Glutamatergic neuron (in vitro differentiated cells): ENCODE measurements at places on chromosomes 2 and 18. TPM values are rescaled to one million over a fixed set of nuclear protein-coding genes. Genes with fewer than 3 reads are reported as not detected.

DNA sequence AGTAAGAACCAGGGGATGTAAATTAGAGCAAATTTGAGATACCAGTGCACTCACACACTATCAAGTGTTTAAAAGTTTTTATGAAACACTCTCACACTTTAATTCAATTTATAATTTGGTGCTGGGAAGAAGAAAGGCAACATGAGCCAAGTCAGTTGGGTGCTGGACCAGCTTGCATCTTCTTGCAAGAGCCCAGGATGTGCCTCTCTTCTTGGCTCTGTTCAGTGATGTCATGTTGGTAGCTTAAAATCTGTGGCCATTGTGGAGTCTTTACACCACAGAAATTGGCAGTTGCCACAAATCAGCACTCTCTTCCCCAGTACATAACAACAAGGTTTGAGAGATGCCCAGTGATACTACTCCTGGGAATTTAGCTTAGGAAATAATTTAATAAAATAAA is 38.2 kb downstream of the IL1R2 start:
- no peak for DNase-seq

DNA sequence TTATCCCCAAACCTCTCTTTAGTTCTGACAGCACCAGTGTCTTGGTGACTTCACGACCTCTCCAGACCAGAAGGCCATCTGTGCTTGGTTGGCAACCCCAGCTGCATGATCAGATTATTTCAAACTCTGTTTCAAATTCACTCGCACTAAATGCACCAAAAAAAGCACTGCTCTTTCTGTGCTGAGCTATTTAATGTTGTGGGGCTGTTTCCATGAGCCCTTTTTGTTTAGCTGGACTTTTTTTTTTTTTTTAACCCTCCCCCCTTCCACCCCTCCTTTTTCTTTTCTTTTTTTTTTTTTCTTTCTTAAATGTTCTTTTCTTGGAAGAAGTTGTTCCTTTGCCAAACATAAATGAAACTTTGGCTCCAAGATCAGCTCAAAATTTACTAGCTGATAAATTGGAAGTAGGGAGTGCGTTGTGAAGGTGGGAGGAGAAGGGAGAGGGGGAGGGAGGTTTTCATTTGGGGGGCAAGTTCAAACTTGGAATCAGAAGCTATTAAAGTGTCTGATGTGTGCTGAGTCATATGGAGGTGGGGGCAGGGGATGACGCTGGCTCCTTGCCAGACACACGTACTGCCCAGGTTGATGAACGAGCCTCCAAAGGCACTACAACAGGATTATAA is 543.0 kb upstream of the TNP1 start:
- DNase-seq = no peak

- no peak for DNase-seq
Observed at GRCh38 chr18:42255908-42256765, 301.1 kb downstream of the PIK3C3 start.

Gene SERPINB7
- not detected for total RNA-seq

DNA sequence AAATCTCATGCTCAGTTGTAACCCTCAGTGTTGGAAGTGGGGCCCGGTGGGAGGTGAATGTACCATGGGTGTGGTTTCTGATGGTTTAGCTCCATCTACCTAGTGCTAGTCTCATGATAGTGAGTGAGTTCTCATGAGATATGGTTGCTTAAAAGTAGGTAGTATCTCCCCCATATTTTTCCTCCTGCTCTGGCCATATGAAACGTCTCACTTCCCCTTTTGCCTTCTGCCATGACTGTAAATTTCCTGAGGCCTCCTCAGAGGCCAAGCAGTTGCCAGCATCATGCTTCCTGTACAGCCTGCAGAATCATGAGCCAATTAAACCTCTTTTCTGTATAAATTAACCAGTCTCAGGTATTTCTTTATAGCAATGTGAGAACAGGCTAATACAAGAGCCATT is 62.8 kb upstream of the RNF152 start:
- DNase-seq = no peak

DNA sequence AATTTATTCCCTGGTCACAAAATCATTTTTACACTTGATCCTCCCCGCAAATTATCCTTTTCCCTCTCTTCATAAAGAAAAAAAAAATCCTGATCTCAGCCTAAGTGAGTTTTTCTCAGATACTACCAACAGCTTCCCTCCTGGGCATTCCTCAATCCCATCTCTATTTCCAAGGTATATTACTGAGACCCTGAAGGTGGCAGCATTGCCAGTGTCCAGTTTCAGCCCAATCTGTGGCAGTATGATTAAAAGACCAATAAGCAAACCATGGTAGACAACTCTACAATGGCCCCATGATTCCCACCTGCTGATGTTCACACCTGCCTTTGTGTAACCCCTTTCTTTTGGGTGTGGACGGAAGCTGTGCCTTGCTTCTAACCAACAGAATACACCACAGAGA is 45.1 kb downstream of the CCDC93 start:
- no peak for DNase-seq

Gene METAP1D
- 5.1 TPM for total RNA-seq

Gene VPS4B
- 44.5 TPM for total RNA-seq

Gene IGFBP2
- 208 TPM for total RNA-seq

GRCh38 chr2:233997707-233998106 is 52.8 kb upstream of the SPP2 start:
- no peak for DNase-seq

DNA sequence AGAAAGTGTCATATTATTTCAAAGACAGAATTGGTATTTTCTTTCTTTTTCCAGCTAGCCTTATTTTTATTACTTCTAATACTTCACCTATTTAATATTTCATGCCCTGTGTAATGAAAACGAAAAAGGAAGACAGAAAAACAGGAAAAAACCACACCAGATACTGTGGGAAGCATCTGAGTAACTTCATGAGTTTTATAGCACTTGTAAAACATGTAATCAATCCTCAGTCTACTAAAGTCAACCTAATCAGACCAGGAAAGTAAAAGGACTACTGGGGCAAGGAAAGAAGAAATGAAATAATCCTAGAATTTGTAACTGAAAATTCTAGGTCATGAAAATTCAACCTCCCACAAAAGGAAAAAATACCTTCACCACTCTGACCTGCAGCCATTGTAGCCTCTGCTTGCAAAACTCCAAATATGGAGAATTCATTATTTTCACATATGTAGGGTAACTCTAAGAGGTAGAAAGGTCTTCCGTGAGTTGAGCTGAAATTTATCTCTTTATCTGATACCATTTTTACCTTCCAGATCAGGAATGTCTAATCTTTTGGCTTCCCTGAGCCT is 34.7 kb upstream of the STRN start:
- DNase-seq = no peak

- peak; percentile 39 for DNase-seq
Observed at GRCh38 chr2:229715895-229716507, 1.6 kb upstream of the DNER start.

- peak; percentile 41 for DNase-seq
Observed at GRCh38 chr2:147197754-147198483, 646.9 kb upstream of the ACVR2A start.

Gene SCLY
- total RNA-seq = 44.0 TPM

GRCh38 chr2:204344119-204344518 is 201.2 kb upstream of the PARD3B start:
- no peak for DNase-seq

Gene SLC4A3
- 24.4 TPM for total RNA-seq

- no peak for DNase-seq
Observed at GRCh38 chr2:111037128-111037527, 83.6 kb upstream of the BCL2L11 start.

Gene SERPINB11
- total RNA-seq = not detected

DNA sequence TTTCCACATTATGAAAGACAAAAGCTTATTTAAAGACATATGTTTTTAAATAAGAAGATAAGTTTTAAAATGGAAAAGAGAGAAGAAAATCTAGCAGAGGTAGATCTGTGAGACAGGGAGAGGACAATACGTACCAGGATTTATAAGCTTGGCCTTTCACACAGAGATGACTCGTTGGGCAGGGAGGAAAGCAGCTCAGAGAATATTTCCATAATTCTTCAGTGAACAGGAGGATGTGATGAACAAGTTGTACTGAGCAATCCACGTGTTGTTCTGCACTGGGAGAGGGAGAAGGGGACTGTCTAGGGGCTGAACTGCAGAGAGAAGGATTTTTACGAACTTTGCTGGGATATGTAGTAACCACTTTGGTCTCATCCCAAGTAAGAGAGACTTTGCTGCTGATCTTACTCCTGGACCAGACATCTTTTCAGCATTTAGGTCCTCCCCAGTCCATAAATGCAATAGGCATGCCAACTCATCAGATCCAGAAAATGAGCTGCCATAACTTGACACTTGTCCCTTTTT is 162.5 kb upstream of the SETBP1 start:
- DNase-seq = no peak

DNA sequence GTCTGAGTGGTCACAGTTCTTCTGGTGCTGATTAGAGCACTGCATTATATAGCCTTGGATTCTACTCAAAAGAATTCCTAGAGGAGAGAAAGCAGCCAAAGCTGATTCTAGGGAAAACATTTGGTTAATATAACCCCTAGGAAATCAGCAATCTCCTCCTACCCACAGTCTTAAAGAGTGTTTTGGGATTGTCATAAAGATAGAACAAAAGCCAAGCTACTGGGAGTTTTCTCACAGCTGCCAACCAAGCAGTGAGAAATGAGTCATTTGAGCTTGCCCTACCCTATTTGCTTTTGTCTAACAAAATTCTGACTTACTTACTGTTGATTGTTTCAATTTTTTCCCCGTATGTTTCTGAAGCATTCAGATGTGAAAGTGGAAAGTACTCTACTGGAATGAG is 469.3 kb downstream of the PLCL1 start:
- no peak for DNase-seq

GRCh38 chr2:126664234-126664633 is 8.3 kb downstream of the GYPC start:
- DNase-seq = no peak

DNA sequence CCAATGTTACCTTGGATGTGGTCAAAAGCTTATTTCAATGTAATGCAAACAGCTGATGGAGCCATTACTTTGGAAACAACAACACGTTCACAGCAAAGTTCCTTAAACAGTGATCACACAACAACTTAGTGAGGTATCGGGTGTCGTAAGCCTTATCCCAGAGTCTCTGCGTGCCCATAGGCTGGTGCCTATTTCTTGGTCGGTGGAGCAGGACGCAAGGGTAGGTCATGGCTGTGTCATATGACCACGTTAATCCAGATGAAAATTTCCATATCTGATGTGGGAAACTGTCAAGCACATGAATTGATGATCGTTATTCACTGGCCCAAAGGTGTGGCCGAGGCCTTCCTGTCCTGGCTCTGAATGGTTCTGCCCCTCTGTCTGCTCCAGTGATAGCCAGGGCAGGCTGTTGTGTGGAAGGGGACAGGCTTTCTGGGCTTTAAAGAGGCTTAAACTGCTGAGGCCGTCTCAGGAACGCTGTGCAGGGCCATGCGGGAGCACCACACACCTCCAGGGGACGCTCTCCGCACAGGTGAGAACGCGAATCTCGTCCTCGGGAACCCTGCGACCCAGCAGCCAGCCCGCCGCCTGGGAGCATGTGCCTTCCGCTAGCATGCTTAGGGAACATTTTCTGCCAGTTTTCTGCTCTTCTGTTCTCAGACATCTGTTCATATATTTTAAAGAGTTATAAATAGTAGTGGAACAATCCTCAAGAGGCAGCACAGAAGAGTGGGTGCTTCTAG is 90.6 kb downstream of the KCTD1 start:
- DNase-seq = peak; percentile 60

- no peak for DNase-seq
Observed at GRCh38 chr2:101820519-101820918, 123.0 kb downstream of the MAP4K4 start.

Gene RAD51AP2
- total RNA-seq = not detected
